Thoracic aorta (tissue), 2 donors: ENCODE measurements at places on chromosomes 1 and 21.

DNA sequence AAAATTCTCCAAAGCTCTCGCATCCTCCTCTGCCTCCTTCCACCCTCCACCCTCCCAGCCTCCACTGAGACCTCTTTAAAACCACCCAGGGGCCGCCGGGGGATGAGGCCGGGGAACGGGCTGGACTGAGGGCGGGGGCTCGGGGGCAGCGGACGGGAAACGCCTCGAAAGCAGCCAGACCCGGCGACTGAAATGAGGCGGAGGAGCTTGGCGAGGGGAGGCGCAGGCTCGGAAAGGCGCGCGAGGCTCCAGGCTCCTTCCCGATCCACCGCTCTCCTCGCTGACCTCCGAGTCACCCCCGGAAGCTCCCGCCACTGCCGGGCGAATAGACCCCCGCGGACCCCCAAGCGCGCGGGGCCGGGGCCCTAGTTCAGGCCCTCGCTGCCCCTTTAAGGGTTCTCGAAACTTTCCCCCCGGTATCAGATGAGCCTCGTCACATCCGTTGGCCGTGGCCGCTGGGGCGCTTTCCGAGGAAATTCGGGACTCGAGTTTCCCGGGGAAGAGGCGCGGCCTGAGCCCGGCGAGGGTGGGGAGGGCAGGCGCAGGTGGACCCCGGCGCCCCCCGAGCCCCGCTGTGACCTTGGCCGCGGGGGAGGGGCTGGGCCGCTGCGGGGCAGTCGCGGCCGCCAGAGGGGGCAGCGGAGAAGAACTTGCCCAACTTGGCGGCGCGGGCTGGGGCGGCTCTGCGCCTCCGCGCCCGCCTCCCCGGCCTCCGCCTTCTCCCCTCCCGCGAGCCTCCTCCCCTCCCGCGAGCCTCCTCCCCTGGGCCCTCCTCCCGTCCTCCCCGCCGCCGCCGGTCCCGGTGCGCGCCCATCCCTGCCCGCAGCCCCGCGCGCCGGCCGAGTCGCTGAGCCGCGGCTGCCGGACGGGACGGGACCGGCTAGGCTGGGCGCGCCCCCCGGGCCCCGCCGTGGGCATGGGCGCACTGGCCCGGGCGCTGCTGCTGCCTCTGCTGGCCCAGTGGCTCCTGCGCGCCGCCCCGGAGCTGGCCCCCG, at the start of gene BACE2:
TSS of gene BACE2 (plus strand) at position 813 of the 995 bp plus-strand sequence. CDS start at position 917, 104 bp downstream.
- no peak for DNase-seq

DNA sequence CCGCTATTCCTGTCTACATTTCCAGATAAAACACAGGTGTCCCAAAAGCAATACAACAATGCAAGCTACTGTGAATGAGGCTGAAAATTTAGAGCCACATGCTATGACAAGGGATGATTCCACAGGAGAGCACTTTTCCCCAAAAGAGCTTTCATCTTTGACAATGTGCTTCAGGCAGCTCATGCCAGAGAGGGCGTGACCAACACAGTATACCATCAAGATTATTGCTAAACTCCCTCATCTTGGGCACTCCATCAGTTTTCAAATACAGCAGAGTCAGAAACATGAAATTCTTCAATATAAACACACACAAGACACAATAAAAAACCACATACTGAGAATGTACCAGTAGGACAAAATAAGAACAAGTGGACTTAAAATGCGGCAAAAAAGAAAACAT, 6.7 kb downstream of the GON4L start:
- no peak for DNase-seq

GRCh38 chr21:27735699-27736098, 768.8 kb upstream of the ADAMTS5 start:
- no peak for DNase-seq

GRCh38 chr21:16407403-16408240, 677.8 kb downstream of the USP25 start:
- no peak for DNase-seq

GRCh38 chr1:182786223-182786994, 3.2 kb upstream of the NPL start:
- DNase-seq: no peak

DNA sequence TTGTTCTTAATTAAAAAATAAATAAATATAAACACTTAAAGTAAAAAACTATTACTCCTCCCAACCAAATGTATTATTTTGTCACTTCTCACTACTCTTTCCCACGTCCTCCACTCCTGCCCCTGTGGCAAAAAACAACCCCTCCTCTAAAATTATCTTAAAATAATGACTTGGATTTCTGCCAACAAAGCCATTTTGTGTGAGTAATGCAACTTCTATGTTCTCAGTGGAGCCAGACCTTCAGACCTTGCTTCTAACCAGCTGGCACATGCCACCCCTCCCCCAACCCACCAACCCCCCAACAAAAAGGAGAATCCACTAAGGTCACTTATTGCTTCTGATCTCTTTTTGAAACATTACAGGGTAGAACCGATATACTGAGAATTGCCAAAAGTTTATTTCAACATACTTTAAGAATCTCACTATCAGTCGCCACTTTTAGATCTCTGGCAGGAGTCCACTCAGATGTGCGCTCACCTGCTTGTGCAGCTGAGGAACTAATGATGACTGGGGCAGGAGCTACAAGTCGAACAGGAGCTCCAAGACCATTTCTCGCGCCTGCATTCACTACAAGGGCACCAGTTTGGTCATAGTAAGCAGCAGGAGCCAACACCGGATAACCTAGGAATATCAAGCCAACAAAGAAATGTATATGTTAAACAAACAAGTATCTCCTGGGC, 58.3 kb upstream of the SDC3 start:
- DNase-seq: no peak

DNA sequence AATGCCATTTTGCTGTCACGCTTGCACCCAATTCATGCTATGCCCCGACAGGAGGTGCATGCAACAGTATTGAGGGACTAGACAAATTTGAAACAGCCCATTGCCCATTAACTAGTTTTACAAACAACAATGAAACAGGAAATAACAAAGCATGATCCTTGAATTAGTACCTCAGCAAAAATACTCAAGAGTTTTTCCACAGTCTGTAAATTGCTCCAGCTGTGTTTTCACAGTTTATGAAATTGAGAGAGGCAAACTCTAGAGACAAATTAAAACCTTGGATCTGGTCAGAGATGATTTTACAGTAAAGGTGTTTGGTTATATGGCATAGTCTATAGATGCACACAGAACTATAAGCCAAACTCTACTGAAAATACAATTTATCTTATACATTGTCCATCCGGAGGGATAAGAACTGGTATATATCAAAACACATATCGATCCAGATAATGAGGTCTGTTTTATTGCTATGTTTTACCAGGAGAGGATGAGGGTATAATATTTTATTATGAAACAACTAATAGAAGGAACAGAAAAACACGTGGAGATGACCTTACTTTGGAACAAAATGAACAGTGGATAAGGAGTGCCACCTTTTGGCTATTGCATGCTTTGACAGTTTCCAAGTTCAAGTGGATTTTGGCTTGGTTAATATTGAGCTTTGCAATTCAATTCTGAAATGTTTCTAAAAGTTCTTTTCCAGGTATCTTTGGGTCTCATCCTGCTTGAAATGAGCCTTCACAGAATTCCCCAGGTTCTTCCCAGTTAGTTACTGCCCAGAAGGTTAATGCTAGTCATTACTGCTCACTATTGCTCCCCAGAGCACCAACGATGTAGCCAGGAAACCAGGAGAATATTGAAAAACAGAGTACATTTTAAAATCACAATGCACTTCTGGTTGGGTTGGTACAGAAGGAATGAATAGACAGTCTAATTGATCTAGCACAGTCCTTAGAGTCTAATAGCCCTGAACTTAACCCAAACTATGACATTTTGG, 45.7 kb downstream of the ZC3H11B start:
- DNase-seq: no peak

- no peak for DNase-seq
Observed at GRCh38 chr1:245870698-245871097, 636.4 kb downstream of the SMYD3 start.

DNA sequence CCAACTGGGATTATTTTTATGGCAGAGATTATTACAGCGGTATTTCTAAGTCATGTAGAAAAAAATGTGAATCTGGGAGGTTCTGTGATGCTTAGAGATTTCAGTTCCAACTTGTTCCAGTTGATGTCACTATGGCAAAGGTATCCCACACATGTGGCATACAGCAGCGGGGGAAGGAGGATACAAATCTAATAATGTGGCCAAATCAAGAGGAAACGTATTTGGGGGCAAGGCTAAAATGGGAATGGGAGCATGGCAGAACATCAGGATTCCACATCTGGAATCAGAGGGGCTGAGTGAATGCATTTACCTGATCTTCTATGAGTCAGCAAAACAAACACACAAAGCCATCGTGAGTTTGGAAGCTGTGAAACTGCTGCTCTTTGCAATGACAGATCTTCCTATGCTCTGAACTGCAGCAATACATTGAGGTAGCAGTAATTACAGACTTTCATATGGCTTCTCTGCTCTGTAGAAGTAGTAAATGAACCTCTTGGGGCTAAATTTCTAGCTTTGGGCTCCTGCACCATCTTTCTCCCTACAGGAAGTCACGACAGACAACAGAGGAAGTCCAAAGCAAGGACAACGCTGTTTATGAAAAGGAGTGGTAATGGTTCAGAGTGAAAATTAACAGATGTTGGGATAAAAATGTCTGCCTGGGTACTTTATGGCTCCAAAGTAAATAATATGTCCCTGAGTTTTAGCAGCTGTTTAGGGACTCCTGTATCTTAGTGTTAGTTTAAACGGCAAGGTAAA, 55.5 kb downstream of the GABPA start:
- DNase-seq: no peak

- no peak for DNase-seq
Observed at GRCh38 chr1:30707412-30708360, 15.7 kb downstream of the MATN1 start.

DNA sequence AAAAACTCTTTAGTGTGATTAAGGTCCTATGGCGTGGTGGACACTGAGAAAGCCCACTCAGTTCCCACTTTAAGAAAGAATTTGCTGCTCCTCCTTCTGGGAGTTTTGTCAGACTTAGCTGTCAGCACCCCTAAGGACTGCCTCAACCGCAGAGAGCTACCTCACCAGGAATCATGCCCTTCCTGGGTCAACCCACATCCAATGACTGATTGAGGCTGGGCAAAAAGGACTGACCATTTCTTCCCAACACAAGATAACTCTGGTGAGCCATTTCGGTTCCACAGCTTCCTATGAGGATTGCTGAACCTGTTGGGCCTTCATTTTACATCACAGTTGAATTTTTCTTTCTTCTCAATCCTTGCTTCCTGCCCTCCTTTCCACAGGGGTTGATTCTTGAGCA, 197.9 kb downstream of the NCAM2 start:
- DNase-seq: no peak

- no peak for DNase-seq
Observed at GRCh38 chr1:207794861-207795260, 43.0 kb downstream of the CD46 start.

DNA sequence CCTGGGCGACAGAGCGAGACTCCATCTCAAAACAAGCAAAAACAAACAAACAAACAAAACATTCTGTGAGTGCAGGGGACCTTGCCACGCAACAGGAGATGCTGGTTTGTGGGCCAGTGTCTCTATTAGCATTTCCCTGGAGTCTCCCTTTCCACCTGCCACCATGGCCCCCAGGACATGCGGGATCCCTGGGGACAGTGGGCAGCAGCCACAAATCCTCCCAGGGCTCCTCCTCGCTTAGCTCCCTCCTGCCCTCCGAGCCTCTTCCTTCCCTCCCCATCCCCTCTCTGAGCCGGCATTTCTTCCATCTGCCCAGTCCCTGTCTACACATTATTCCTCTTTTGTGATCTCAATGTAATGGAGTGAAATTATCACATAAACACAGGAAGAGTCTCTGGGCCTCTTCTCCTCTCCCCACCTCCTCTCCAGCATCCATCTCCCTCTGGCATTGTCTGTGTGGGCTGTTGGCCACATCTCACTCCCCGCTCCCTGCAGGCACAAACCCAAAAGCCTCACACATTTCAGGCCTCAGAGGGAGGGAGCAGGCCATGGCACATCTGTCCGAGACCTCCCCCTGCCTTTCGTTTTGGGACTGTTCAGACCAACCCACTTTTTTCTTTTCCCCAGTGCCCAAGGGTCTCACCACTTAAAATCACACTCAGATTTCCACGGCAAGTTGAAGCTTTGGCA, 144.3 kb downstream of the MIS18A start:
- no peak for DNase-seq

DNA sequence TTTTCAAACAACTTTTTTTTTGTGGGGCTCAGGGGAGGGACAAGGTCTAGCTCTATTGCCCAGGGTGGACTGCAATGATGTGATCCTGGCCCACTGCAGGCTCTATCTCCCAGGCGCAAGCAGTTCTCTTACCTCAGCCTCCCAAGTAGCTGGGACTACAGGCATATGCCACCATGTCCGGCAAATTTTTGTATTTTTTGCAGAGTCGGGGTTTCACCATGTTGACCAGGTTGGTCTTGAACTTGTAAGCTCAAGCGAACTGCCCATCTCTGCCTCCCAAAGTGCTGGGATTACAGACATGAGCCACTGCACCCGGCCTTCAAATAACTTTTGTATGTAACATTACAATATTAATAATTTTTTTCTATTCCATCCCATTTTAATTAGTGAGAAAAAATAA, 33.0 kb downstream of the RAB3GAP2 start:
- DNase-seq: no peak

- no peak for DNase-seq
Observed at GRCh38 chr1:30868833-30869435, 39.6 kb downstream of the SDC3 start.

DNA sequence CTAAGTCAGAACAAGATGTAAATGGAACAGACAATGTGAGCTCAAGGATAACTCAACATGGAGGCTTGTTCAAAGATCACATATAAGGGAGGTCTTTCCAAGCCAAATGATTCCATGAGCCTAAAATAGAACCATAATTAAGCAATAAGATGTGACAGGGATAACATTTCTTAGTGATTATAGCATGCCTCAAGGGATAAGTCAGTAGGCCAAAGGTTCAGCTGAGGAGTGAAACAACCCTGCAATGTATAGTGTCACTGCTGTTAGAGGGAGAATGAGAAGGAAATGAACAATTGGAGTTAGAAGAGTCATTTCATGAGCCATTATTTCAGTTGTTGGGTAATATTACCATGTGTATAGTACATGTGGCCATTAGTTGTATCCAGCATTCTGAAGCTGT, 25.0 kb downstream of the GORAB start:
- no peak for DNase-seq

GRCh38 chr1:19654386-19654785, 10.3 kb downstream of the NBL1 start:
- no peak for DNase-seq

GRCh38 chr1:241834733-241835377, 13.1 kb upstream of the EXO1 start:
- DNase-seq: no peak

GRCh38 chr1:95139039-95139438, 21.9 kb downstream of the TLCD4 start:
- no peak for DNase-seq

- DNase-seq: no peak
Observed at GRCh38 chr1:3910049-3910731, 10.1 kb upstream of the C1orf174 start.

DNA sequence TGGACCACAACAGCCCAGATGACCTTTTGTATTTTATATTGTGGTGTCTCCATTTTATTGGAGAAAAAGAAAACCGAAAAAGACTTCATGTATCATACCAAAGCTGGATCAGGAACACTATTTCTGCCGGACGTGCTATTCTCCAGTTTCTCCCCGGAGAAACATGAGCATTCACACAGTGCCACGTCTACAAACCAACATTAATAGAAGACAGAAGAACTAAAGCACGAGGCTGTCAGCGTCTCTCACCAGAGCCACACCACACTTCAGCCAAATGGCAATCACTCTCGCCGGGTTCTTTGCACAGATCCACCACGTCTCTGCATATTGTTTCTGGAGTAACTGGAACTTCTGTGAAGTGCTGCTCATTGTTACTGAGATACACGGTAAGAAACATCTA, 24.8 kb downstream of the TP53BP2 start:
- no peak for DNase-seq

GRCh38 chr1:67942274-67942673, 108.2 kb downstream of the DIRAS3 start:
- no peak for DNase-seq
